Amniotic stem cell (primary cell): ENCODE measurements at places on chromosomes 7 and 10.

DNA sequence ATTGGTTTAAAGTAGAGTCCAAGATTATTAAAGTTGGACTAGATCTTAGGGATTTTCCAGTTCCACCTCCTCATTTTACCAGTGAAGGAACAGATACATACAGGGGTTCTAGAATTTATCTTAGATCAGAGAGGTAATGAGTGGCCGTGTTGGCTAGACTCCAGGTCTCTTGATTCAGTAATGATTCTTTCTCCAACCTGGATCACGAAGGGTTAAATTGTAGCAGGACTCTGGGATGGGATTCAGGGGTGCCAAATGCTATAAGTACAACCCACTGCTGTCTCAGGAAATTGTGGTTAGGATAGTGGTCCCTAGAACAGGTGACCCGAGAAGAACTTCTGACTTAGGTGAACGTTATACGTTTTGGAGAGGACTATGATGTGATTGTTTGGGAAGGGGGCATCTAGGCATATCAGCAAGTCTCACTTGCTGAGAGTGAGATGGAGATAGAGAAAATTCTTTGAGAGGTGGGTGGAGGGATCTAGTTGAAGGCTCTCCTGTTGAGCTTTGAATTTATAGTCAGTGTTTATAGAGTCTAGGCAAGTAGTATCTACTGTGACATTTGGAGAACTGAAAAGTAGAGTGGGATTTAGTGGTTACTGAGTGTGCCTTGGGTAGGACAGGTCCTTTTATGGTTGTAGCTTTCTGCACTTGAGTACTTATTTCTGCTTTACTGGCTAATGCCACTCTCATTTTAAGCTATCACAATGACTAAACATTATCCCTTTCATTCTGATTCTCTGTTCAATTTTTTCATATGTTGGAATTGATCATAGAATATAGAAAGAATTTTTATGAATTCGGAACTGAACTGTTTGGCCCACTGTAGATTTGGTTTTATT lies 58.3 kb downstream of the ST7 start:
- no peak for DNase-seq

DNA sequence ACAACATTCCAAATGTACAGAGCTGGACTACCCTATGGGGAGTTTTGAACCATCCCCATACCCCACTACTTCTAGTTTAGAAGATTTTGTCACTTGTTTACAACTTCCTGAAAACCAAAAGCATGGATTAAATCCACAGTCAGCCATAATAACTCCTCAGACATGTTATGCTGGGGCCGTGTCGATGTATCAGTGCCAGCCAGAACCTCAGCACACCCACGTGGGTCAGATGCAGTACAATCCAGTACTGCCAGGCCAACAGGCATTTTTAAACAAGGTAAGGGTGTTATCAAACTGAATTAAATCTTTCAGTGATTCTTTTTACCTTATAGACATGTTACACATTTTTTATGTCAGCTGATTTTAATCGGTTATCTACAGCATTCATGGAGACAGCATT lies 41.5 kb downstream of the AHR start:
- DNase-seq: no peak

DNA sequence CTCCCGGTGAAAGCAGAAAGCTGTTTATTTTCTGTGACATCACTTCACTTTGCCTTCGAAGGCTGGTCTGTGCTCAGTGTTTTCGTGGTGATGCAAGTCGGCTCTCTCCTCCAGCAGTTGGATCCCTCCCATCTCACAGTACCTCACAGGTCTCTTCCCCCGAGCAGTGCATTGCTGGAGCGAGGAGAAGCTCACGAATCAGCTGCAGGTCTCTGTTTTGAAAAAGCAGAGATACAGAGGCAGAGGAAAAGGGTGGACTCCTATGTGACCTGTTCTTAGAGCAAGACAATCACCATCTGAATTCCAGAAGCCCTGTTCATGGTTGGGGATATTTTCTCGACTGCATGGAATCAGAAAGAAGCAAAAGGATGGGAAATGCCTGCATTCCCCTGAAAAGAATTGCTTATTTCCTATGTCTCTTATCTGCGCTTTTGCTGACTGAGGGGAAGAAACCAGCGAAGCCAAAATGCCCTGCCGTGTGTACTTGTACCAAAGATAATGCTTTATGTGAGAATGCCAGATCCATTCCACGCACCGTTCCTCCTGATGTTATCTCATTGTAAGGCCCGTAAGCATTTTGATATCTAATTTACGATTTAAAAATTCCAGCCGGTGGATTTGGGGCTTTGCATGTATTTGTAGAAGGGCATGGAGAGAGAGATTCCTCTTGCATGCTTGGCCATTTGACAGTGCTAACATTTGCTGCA lies at the start of gene LGI1:
Gene LGI1 (plus strand): TSS at position 136 of the 707 bp plus-strand sequence. CDS start 209 bp downstream, at position 345.
- no peak for DNase-seq

- DNase-seq: no peak
Observed at GRCh38 chr10:109835257-109835656, 88.1 kb downstream of the XPNPEP1 start.

DNA sequence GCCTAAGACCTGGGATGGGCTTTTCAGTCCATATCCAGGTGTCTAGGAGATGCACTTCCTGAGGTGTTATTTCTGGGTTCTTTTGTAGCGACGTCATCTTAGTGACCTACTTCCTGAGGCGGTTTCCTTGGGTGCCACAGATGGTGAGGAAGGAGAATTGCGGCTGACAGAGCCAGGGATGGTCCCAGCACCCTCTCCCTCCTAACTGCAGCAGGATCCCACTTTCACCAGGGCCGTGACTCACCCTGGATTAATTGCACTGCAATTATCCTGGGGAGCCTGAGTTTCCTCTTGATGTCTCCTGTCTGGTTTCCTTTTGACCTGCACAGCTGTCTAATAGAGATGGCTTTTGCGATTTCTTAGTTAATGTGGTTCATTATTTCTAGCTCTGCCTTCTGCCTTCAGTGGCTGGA lies 271.7 kb downstream of the TCF7L2 start:
- no peak for DNase-seq

GRCh38 chr10:25120188-25120587 lies 54.6 kb upstream of the GPR158 start:
- no peak for DNase-seq

GRCh38 chr7:55775051-55775420 lies 87.5 kb downstream of the SEPTIN14 start:
- DNase-seq: no peak

- no peak for DNase-seq
Observed at GRCh38 chr10:51651063-51651462, 48.3 kb downstream of the CSTF2T start.
